Activated T-cell treated with anti-CD3 and anti-CD28 coated beads, Interleukin-2, amount 50 U/mL, for 1 hour (primary cell): ENCODE measurements at places on chromosomes 4 and X.

- DNase-seq: no peak
Observed at GRCh38 chrX:149987613-149988012, 49.3 kb upstream of the EOLA2 start.

DNA sequence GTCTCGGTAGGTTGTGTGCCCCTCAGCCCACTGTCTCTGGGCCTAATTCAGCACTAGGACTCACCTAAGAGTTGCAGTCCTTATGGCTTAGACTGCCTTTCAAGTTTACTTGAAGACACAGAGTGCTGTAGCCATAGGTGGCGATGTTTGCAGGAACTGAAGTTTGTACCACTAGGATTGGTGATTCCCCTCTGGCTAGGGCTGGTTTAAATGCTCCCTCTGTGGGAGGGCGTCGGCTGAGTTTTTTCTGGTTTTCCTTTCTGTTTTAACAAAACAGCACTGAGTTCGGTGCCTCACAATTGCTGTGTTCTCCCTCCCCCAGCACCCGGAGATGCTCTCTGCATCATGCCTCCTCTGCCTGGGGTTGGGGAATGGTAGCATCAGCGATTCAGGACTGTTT lies 480.9 kb downstream of the PCDH11X start:
- DNase-seq: no peak

DNA sequence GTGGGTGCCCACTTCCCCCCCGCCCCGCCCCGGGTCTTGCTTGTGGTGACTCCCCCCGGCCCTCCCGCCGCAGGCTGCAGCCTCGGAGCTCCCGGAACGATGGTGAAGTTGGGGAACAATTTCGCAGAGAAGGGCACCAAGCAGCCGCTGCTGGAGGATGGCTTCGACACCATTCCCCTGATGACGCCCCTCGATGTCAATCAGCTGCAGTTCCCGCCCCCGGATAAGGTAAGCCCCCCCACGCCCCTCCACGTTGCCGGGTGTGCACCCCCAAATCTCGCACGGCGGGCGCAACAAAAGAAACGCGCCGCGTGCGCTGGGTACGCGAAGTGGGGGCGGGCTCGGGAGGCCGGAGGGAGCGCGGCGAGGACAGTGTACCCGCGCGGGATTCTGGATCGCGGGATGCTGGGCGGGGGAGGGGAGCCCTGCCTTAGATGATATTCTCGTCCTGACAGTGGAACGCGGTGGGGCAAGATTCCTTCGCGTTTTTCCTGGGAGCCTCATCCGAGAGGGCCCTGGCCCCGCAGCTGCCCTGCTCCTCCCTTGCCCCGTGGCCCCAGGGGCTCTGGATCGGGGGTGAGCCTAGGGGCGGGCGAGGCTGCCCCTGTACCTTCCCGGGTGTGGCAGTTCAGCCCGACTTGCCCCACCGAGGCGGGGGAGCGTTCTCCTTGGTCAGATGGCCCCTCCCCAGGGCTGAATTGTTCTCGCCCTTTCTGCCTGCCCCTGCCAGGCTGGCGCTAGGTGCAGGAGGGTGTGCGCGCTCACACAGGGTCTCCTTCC lies 819 bp downstream of the NSG1 start:
- DNase-seq: no peak

DNA sequence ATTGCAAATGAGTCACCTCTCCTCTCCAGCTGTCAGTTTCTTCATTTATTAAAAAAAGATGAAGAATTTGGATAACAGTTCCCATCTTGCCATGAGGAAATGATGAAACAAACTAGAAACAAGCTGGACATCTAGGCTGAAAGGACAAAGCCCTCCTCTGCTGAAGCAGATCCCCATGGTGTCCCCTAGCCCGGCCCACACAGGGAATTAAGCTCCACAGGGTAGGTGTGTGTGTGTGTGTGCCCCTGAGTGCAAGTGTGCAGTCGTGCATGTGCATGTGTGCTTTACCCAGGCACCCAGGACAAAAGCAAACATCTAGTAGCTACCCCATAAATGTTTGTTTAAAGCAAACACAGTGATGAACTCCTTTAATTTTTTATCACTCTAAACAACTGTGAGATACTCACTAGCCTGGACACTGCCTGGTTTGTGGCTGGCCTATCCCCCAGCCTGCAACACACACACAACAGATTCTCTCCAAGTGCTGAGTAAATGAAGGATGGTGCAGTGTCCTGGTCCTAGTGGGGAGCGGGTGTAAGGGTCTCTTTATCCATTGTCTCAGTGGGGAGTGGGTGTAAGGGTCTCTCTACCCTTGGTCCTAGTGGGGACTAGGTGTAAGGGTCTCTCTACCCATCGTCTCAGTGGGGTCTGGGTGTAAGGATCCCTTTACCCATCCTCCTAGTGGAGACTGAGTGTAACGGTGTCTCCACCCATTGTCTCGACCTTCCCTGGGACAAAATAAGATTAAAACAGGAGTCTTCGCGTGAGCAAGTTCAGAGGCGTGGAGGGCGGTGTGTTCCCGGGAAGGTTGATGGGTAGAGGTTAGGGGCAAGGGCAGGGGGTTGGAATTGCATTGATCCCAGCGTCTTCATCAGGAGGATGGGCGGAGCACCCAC lies 688 bp upstream of the EVC start:
- DNase-seq: no peak

DNA sequence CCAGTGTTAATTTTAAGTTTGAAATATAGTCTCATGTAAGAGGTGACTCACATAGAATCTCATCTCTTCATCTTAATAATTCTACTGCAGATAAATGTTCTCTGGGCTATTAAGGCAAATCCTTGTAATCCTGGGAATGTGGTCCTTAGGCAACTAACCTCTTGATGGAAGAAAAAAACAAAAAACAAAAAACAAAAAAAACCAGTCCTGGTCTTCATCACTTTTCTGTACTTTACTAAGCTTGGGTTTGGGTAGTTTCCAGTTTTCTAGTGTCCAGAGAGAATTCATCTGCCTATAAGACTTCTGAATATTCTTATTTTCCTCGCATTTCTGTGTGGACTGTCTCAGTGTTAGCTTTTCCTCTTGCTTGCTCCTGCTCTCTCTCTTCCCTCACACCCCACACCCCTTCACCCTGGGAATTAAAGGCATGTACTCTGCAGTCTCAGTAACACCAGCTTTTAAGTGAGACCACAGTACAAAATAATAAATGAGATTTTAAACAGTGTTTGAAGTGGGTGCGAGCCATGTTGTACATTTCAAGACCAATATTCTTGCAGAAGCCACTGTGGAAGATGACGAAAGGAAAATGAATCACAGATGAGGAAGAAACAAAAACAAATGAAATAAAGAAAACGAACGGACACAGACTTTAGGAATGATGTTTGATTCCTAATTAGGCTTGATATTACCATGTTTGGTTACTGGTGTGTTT lies 51.7 kb downstream of the HAND2 start:
- DNase-seq: no peak

GRCh38 chrX:42437211-42437610 lies 340.8 kb downstream of the PPP1R2C start:
- DNase-seq: no peak
